NCI-H510A treated with DMSO at 0.1 percent for 48 hours (cell line): ENCODE measurements at places on chromosomes 3 and 15.
A peak's percentile ranks its signal among the peaks of the same experiment; 100 is the strongest.

DNA sequence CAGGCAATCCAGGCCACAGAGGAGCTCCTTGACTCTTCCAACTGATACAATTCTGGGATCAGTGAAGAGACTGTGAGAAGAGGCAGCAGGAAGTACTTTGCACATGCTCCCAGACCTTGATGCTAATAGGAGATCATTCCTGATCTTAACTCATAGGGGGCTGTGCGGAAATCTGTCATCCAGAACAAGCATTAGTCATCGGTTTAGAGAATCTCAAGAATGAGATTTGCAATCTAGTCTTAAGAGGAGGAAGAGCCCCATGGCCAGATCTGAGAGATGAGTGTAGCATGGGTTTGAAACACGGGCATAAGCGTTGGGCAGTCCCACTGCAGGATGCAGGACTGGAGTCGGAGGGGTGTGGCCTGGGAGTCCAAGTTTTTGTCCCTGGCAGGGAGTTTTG, 1081.1 kb downstream of the NAALADL2 start:
- DNase-seq: no peak

GRCh38 chr3:39025222-39025970, 26.3 kb downstream of the SCN11A start:
- DNase-seq: no peak

GRCh38 chr3:157956850-157957249, 149.4 kb downstream of the SHOX2 start:
- no peak for DNase-seq

DNA sequence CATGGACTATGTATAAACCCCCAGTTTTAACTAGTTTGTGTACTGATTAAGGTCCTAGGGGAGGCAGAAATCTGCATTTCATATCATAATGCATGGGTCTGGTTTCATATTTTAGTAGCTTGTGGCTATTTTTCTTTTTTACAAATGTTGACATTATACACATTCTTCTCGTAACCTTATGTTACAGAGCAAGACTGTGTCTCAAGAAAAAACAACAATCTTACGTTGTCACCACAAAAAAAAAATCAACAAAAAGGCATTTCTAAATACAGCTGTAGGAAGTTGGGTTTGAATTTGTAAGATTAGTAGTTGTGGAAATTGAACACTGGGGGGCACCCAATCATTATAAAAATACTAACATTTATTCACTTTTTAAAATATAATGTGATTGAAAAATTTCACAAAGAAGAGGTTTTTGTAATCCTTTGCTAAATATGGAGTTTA, 17.9 kb downstream of the SERP1 start:
- peak; percentile 15 for DNase-seq

- DNase-seq: no peak
These were observed 96.0 kb downstream of the ATP1B3 start for GRCh38 chr3:141972399-141972798.

- DNase-seq: no peak
These were observed 52.5 kb upstream of the PPARG start for GRCh38 chr3:12236351-12236750.

- DNase-seq: no peak
These were observed 3.5 kb downstream of the TBL1XR1 start for GRCh38 chr3:177193688-177194268.

GRCh38 chr3:9902372-9903237, at the start of gene IL17RE:
Gene IL17RE, plus strand, starts transcription at chr3:9902848. Its CDS starts 85 bp downstream, at chr3:9902933.
- peak; percentile 66 for DNase-seq

DNA sequence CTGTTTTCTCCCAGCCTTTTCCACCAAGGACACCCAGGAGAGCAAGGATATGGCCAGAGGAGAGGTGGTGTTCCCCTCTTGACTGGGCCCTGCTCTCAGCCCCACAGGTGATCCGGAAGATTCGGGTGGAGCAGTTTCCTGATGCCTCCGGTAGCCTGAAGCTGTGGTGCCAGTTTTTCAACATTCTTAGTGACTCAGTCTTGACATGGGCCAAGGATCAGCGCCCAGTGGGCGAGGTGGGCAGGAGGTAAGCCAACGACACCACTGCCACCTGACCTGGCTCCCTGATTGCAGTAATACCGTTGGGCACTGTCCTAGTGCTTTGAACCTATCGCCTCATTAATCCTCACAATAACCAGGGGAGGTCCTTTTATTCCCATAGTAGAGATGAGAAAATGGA, 25.3 kb upstream of the SLC28A1 start:
- DNase-seq: no peak

- DNase-seq: no peak
These were observed 89.2 kb downstream of the ECT2 start for GRCh38 chr3:172839679-172840078.

- no peak for DNase-seq
These were observed 80.8 kb downstream of the GSK3B start for GRCh38 chr3:120013481-120013880.
